Right ventricle myocardium superior (tissue), 1 donor: ENCODE measurements at places on chromosomes 5 and 9.
A peak's percentile ranks its signal among the peaks of the same experiment; 100 is the strongest.

DNA sequence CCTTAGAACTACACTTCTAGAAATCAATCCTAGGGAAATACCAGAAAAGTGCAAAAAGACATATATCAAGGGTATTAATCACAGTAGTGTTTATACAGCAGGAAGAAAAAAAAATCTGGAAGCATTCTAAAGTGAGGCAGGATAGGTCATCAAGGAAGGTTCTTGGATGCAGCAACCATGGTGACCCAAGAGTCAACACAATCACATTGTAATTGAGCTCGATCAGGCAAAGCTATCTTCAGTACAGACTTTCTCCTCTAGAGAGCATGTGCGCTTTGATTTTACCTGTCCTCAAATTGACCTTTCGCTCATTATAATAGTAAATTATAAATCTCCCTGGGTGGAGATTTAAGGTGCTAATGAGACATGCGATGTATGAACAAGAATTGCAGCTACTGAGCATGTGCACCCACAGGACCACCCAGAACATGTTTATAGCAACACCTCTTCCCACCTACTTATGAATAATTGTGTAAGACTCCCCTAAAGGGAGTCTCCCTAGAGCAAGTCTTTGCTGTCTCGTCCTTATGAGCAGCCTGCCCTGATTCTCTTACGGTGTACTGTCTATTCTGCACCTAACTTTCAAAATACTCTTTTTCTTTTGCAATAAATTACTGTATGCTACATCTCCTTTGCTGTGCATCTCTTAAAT is 297.7 kb downstream of the ATPSCKMT start:
- no peak for DNase-seq

GRCh38 chr9:35960039-35960655 is 2.2 kb upstream of the OR2S2 start:
- DNase-seq, result no peak

- DNase-seq, result no peak
Observed at GRCh38 chr5:17302604-17303003, 85.2 kb downstream of the BASP1 start.

- DNase-seq, result no peak
Observed at GRCh38 chr5:100802208-100802607, 100.9 kb downstream of the ST8SIA4 start.

- no peak for DNase-seq
Observed at GRCh38 chr9:437574-438001, 222.9 kb downstream of the DOCK8 start.

DNA sequence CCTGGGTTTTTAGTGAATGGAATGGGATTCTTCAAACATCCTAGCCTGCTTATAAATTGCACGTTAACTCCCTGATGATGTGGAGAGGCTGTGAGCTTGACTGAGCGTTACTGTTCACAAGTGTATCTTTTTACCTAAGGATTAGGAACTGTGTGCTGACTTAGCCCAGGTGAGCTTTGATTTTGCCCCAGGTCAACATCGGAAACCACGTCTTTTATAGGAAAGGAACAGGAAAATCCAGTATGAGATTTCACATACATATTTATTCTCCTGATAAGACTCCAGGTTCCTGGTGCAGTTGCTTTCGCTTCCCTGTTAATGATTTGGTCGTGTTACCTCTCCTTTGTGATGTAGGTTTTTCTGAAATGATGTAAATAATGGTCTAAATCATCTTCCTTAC is 103.2 kb upstream of the BASP1 start:
- DNase-seq, result no peak

- DNase-seq, result no peak
Observed at GRCh38 chr9:68750255-68750654, 45.2 kb downstream of the PIP5K1B start.

DNA sequence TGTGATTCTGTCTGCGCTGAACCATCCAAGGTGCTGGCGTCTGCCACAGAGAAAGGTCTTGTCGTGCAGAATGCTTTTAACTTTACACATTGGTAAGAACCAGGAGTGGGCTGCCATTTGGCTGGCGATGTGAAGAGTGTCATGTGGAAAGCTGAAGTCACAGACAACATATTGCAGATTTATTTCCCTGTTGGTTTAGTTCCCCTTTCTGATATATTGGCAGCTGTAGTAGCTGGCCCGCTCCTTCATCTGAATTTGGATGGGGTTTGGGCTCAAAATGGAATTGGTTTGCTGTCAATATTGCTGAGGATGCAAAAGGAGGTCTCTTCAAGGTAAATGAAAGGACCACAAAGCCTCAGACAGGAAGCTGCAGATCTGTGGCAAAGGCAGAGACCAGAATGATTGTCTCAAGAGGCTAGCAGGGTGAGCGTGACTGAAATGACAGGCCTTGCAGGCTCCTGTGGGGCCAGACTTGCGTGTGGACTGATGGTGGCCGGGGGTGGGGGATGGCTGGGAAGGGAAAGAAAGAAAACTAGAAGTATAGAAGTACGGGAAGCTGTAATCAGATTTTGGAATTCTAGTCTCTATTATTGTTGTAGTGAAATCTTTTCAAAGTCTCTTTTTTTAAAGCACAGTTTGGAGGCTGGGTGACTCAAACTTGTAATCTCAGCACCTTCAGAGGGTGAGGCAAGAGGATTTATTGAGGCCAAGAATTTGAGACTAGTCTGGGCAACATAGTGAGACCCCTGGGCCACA is 25.1 kb upstream of the CD180 start:
- DNase-seq, result peak; percentile 44

- DNase-seq, result no peak
Observed at GRCh38 chr5:143124593-143124992, 278.9 kb downstream of the NR3C1 start.

- no peak for DNase-seq
Observed at GRCh38 chr5:9617739-9618504, 12.2 kb downstream of the TAS2R1 start.

DNA sequence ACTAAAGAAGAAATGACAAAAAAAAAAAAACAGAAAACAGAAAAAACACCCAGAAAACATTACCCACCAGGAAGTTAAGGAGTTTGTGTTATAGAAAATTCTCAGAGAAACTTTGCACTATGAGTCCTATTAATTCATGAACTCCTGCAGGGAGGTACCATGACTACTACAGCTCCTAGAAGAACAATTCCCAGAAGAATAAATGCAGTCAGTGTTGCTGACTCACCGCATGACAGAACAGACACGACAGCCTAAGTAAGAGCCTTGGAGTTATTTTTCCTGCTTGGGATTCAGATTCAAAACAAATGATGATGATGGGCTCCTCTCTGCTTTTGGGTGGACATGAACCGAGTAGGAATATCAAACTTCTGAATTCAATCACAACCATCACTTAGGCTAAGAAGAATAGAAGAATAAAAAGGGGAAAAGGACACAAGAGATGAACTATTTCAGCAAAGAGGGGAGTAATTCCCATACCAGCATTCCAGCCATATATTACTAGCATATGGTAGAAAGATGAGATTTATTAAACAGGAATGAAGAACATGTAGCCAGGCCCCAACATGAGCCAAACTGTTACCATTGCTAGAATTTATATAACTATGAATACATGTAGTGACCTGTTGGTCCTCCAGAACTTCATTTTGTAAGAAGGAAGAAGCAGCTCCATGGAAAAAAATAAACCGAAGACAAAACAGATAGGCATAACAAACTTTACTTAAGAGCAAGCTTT is 209.6 kb upstream of the PDE4D start:
- DNase-seq, result no peak

DNA sequence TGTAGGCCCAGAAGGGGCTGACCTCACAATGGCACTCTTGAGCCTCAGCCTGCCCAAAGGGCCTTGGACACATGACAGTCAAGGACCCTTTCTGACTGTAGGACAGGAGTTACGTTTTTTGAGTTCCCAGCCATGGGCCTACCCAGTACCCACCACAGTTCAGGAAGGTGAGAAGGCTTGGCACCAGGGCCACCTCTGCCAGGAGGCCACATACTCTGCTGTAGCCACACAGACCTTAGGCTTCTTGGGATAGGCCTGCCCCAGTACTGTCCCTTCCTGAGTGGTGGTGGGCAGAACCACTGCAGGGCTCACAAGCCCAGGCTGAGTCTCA is 12.8 kb downstream of the PDLIM4 start:
- DNase-seq, result no peak

DNA sequence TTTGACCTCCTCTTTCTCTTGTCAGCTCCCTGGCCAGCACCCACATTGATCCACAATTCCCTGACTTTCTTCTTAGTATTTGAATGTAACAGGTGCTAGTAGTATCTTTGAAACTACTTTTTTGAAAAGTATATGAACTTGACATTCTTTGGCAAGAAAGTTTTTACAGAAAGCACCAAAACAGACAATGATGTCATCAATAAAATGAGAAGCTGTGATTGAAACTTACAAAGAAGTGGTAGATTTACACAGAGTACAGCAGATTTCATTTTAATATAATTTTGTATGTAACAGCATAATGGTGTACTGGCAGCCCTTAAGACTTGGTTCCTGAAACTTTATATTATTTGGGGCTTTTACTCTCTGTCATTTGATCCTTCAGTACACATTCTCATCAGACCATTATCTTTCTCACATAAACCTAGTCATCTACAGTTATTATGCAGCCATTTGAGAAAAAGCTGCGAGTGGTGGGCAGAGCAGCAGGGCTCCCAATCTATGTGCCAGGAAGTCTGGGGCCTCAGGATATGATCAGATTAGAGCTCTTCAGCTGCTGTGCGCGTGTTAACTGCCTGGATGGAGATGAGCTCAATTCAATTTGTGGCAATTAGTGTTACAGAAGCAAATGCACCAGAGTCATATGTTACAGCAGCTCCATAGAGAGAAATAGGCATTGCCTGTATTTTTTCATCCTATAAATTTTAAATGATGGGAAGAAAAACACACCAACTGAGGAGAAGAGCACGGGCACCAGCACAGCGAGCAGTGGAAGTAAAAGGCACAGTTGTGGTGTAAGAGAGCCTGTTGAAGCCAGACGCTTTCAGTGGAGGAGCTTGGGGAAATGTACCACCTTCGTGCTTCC is 126.1 kb downstream of the STARD4 start:
- no peak for DNase-seq

- no peak for DNase-seq
Observed at GRCh38 chr5:132082329-132083023, 8.9 kb downstream of the CSF2 start.

DNA sequence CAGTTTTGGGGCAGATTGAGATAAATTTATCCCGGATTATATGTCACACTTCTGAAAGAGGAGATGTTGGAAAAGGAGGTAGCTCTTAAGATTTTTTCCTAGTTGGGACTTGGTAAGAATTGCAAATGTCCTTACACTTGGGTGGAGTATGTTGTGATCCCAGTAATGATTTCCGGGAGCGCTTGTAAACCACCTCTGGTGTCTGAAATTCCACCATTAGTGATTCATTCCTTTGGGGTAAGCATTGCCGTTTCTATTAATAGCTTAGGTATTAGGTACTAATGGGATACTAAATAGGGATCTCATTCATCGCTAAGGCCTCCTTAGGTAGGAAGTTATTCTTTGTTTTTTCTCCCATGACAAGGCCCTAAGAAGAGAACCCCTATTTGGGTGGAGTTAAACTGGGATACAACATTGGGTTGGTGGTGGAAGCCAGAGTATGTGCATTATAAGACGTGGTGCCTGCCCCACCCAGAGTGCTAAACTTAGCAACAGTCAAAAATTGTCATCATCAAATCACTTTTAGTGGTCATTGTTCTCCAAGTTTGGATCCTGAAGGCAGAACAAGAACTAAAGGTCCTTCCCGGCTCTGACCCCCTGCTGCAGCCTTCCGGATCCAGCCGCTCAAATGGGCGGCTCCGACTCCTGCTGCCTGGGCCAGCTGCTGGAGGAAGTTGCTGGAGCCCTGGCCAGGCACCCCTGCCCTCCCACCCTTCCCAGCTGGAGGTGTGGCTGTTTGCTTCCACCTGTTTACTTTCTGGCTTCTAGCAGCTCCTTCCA is 31.7 kb upstream of the DAB2IP start:
- DNase-seq, result peak; percentile 65

- no peak for DNase-seq
Observed at GRCh38 chr9:94086486-94087345, 2.5 kb downstream of the PTPDC1 start.

GRCh38 chr5:51185850-51186329 is 197.4 kb upstream of the ISL1 start:
- no peak for DNase-seq

DNA sequence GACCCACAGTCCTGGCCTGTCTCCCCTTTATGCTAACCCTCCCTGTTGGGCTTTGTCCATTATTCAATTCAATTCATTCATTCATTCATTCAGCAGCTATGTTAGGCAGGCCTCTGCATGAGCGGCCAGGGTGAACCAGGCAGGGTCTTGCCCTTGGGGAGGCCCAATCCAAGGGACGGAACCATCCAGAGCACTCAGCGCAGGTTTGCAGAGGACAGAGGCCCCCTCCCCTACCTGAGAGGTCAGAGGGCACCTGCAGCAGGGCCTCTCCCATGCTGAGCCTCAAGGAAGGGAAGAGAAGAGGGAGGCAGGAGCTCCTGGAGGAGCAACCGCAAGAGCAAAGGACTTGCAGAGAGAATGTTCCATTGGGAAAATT is 61.4 kb downstream of the C9orf50 start:
- DNase-seq, result no peak

DNA sequence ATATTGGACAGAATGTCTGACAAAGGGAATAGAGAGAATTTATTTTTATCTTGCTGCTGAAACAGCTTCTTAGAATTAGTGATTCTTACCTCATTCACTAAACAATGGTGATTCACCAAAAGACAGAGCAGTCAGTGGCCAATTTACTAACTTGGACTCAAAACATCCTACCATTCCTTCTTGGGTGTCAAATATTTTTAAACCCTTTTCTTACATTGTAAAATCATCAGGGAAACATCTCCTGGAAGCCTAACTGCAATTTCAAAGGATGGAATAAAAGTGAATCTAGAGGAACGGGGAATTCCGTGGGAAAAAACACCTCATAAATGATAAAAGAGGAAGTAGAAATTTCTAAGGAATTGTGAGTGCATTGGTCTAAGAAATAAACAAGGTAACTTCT is 97.7 kb downstream of the LHFPL2 start:
- no peak for DNase-seq

DNA sequence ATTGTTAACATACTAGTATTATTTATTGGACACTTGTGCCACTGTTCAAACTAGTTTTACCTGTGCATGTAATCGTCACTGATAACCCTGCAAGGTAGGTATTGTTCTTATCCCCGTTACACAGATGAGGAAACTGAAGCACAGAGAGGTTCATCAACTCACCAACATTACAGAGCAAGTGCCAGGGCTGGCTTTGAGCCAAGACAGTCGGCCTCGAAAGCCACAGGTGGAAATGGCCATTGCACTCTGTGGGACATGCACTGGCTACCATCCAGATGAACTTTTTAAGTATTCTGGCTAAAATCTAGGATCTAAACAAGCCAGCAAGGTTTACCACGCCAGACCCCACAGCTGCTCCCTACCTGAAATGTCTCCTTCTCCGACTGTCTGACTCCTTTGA is 57.9 kb downstream of the TEX10 start:
- no peak for DNase-seq

- DNase-seq, result no peak
Observed at GRCh38 chr9:5586391-5586802, 42.5 kb upstream of the RIC1 start.

GRCh38 chr9:71941060-71941568 is 29.7 kb downstream of the C9orf85 start:
- DNase-seq, result no peak

GRCh38 chr5:134161513-134162395 is 15.0 kb downstream of the SKP1 start:
- no peak for DNase-seq
